Activated CD4-positive, CD25-positive, alpha-beta regulatory T cell treated with anti-CD3 and anti-CD28 coated beads, Interleukin-2, amount 50 U/mL, for 72 hours (primary cell): ENCODE measurements at places on chromosomes 2 and 18.
A peak's percentile ranks its signal among the peaks of the same experiment; 100 is the strongest.

DNA sequence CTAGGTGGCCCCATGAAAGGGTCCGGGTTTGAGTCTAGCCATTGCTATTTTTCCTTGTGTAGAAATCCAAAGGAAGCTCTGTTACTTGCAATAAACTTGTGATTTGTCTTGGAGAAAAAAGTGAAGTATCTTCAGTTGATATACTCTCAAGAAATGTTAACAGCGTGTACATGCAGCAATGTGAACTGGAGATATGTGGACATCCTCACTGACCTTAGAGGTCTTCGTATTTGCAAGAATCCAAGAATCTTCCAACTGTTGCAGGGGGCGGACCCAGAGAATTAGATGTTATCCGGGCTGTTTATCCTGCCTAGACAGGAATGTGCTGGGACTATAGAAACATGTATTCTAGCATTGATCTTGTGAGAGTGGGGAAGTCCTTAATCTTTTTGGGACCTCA, 187.6 kb downstream of the KCNS3 start:
- DNase-seq = no peak

DNA sequence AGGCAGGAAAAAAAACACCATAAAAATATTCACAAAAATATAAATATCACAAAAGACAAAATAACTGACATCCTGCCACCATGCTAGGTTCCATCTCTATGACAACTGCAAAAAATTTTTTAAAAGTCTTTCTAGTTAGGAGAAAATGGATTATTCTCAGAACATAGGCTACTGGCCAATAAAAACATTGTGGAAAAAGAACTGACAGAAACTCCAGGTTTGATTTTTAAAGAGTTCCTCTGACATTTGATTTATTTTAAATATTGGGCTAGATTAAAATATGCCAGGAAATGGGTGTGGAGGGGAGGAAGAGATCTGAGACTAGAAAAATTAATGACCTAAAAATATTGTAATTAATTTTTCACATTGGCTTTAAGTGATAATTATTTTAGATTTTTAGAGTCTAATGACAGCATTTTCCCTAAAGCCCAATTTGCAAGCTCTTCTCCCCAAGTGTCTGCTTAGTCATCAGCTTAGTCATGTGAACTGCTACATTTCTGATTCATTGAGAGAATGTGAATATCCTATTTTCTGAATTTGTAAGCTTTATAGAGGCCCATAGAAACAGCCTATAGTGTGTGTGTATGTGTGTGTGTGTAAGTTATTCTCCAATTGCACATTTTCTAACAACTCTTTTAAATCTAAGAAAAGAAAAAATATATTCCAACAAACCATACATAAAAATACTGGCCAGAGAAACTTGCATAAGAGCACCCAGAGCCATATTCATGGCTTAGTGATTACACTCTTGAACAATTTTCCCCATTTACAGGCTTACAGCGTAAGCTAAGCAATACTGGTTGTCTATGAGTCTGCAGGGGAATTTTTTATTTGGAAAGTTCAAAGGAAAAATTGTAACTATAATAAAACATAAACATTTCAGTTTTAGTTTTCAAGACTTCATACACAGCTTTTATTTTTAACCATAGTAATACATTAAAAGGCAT, 48.4 kb downstream of the TMEFF2 start:
- DNase-seq = no peak

- no peak for DNase-seq
Measured at GRCh38 chr2:77458216-77458615, 64.0 kb downstream of the LRRTM4 start.

DNA sequence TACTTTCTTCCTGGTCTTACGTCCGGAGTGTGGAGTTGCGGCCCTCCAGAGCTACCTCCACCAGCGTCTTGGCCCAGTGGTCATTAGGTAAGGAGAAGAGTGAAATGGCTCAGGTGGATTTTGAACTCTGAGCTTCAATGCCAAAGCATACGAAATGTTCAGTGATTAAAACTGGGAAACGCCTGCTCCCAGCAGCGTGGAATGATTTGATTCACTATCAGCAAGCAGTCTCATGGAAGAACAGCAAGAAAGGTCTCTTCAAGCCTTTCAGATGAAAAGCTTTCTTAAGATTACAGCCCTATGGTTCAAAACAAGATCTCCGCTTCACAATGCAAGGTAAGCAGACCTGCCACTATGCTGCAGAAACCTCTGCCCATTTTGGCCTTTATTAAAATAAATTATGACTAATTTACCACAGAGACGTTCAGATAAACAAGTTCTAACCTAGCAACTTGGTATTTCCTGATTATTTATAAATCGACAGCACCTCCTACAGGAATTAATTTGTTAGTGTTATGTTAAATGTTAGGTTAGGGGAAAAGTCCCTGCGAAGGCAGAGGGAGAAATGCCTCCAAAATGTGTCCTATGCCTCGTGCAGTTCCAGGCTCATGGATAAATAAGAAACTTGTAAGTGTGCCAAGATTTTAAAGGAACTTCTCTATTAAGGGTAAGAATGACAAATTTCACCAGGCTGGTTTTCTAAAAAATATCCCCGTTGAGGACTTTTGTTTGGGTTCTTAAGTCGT, 10.1 kb downstream of the SP9 start:
- DNase-seq = no peak

GRCh38 chr18:429030-429429, 71.5 kb downstream of the COLEC12 start:
- no peak for DNase-seq

- DNase-seq = no peak
Measured at GRCh38 chr18:27763936-27764335, 413.0 kb downstream of the CDH2 start.

DNA sequence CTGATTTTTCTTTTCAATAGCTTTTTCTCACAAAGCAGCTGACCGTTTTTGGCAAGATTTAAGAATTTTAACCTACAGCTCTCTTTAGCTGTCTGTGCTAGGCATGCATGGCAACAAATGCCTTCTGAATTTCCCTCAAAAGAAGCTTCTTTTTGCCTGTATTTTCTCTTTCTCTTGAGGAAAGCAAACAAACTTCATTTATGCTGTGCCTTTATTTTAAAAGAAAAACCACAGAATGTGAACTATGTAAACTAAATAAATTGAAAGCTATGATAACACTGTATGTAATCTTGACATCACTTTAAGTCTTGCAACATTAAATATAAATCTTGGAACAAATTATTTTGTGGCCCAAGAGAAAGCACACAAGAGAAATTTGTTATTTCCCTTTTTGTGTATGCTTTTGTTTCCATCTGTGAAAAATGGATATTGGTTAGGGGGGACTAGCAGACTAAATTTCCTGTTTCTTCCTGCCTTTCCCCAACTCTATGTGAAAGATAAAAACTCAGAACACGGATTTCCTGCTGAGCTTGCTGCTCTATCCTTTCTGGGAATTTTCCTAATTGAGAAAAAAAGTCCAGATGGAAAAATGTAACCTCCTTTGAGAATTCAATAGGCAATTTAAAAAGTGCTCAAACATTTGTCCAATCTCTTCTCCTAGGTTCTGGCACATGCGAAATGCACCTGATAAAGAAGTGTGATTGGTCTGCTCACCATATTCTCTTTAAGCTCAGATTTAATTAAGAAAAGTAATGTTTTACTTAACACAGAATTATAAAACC, 20.9 kb upstream of the TFPI start:
- no peak for DNase-seq

GRCh38 chr18:23144640-23145039, 9.4 kb downstream of the CABLES1 start:
- no peak for DNase-seq

DNA sequence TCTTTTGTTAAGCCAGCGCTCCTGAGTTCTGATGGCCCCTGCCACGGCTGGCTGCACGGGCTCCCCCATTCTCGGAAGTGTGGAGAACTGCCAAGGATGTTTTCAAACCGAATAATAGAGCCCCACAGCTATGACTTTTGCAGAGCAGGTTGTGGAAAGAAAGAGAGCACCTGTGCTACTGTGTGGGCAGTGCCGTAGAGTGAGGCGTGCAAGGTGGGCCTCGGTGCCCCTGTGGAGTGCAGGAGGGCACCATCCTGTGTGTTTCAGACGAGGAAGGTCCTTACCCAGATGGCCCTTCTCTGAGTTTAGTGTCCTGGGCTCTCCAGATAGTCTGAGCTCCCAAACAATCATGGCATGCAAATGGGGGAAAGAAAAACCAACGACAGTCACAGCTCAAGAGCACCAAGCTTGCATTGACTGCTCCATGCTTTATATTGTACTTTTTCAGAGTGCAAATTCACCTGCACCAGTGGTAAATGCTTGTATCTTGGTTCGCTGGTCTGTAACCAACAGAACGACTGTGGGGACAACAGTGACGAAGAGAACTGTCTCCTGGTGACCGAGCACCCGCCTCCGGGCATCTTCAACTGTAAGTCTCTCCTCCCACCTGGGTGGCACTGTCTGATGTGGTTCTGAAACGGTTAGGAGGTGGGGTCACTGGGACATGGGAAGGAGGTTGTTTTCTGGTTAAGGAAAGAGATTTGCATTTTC, 219.4 kb downstream of the LDLRAD4 start:
- no peak for DNase-seq

DNA sequence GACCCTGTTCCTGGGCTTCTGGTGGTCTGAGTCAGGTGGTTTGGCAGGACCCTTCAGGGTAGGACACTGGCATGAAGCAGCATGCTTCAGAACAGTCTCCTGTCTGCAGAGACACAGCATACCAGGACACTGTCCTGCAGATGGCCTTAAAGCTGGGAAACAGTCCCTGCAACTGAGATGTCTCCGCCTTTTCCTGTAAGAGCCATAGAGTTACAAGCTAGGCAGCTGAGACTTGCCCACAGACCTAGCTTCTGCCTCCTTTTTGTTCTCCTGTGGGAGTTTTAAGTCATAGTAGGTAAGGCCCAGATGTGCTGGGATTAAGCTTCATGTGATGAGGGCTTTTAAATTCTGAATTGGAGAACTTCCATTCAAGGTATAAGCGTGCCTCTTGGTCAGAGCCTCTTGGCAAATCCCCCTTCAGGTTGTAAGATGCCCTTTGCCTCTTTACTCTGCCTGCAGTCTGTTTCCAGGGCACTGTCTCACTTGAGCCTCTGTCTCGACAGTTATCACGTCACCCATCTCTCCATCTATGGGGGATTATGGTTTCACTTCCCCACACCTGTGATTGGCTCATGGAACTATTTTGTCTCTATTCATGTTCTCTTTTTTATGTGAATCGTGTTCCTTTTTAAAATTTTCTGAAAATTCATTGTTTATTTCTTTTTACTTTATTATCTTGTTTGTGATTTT, 51.8 kb downstream of the COA5 start:
- no peak for DNase-seq

GRCh38 chr2:19264852-19265251, 93.6 kb downstream of the OSR1 start:
- DNase-seq = no peak

DNA sequence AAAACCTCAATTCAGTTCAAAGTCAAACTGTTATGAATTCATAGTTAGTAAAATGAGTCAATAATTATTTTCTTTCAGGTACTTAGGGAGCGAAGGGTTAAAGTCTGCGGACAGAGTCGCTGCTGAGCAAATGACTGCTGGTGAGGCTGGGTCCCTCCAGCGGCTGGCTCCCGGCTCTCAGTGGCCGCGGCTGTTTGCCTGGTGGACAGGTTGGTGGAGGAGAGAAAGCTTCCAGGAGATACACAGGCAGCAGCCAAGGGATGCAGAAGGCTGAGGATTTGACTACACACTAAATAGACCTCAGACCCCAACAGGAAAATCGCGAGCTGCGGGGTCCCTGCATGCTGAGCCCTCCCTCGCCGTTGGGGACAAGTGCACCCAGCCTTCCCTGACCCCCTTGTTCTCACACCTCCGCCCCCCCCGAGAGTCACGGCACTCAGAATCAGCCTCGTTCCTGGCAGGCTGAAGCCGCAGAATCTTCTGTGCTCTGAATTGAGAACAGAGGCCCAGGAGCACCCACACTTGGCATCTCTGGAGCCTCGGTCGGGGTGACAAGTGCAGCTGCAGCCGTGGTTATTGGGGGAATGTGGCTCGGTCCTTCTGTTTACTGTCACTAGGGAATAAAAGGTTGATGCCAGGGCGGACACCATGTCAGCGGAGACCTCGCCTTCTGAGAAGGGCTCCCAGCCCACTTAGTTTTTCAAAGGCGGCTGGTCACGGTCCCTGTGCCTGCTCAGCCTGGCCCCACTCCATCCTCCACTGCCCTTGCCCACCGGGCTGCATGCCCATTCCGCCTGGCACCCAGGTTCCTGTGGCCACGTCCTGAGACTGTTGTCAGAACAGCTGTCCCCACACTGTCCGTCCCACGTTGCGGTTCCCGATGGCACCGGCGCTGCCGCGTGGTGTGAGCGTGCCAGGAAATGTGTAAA, 74.0 kb downstream of the SLC66A2 start:
- DNase-seq = no peak

GRCh38 chr2:18077231-18077630, 198.8 kb downstream of the KCNS3 start:
- no peak for DNase-seq

DNA sequence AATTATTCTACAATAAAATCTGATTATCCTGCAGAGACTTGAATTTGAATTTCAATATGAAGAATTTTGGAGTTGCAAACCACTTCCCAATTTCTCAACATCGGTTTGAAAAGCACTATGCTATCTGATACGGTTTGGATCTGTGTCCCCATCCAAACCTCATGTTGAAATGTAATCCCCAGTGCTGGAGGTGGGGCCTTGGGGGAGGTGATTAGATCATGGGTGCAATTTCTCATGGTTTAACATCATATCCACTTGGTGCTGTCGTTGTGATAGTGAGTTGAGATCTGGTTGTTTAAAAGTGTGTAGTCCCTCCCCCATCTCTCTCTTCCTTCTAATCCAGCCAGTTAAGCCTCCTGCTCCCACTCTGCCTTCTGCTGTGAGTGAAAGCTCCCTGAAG, 205.7 kb downstream of the NBAS start:
- DNase-seq = no peak

DNA sequence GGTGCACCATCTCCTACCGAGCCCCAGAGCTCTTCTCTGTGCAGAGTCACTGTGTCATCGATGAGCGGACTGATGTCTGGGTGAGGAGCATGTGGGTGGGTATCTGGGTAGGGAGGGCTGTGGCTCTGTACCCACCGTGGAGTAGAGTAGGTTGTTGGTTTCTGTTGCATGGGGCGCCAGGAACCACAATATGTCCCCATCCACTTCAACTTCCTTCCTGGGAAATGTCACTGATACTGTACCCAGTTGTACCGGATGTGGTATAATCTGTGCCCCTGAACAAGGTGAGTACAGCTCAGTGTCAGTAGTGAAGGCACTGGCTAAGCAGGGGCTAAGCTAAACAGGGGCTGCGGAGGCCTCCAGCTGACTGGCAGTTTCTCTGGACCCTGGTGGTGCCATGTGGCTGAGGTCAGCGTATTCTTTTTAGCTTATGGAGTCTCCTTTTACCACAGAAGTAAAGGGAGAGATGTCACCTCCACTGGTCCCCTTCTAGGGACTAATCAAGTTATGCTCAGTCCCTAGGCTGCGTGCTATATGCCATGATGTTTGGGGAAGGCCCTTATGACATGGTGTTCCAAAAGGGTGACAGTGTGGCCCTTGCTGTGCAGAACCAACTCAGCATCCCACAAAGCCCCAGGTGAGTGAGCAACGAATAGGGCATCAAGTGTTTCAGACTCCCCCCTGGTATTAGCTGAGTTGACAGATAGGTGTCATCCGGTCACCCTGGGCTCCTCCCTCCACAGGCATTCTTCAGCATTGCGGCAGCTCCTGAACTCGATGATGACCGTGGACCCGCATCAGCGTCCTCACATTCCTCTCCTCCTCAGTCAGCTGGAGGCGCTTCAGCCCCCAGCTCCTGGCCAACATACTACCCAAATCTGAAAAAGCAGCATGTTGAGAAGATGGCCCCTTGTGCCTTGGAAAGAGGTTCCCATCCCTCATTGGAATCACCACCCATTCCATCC, 2.7 kb downstream of the STK16 start:
- DNase-seq = peak; percentile 38

- DNase-seq = no peak
Measured at GRCh38 chr2:144500563-144500962, 19.4 kb downstream of the ZEB2 start.

- no peak for DNase-seq
Measured at GRCh38 chr2:238103465-238104225, 3.5 kb downstream of the ESPNL start.
